ENCODE measurements at places on chromosomes 3 and 15.

DNA sequence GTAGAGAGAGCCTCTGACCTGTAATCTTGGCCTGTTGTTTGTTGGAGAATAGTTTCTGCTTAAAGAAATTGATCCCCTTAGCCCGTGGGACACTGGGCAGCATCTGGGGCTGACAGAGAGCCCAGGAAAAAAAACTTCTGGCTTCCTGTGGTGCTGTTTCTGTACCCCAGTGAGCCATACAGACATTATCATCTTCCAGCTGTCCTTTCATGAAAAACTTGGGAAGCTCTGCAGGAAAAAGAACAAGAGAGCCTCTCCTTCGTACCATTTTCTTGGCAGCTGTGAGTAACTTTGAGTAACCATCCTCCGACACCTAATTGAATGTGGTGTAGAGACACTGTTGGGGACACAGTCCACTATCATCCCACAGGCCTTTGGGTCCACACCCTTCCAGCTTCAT, 333.0 kb downstream of the SHQ1 start:
- no peak for DNase-seq

DNA sequence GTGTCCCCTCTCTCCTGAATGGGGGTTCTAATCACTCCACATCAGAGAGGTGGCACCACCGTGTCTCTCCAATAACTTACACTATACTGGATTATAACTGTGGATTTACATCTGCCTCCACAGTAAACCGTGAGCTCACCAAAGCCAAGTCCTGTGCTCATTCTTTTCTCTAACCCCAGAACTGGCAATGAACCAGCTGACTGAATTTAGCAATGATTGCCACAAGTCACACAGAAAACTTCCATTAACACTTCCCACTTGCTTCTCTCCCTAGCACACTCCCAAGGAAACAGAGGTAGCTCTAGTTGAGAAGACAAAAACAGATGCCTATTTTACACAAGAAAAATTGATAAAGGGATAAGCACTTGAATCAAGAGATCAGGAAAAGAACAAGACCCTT, 361.3 kb downstream of the ULK4 start:
- DNase-seq: no peak

DNA sequence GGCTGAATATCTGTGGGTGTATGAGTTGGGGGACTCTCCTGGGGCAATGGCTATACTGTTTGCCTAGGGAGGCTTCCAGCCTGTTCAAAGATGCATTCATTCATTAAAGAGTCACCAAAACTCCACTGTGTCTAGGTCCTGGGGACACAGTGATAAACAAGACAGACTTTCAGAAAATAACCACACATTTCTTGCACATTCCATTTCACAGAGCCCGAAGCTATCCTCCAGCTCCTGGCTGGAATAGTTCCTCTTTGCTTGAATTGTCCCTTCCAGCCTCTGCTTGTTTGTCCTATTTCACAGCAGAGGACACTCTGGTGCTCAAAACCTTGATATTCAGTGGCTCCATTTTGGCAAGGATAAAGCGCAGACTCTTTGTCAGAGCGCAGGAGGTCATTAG, 61.7 kb upstream of the ITGA11 start:
- no peak for DNase-seq

GRCh38 chr3:127663151-127663550, 9.6 kb upstream of the ABTB1 start:
- DNase-seq: no peak

GRCh38 chr15:38699633-38700230, 135.1 kb upstream of the RASGRP1 start:
- DNase-seq: peak; percentile 7

- DNase-seq: no peak
These were observed 4.2 kb upstream of the TRAT1 start for GRCh38 chr3:108818404-108818803.

GRCh38 chr3:177571271-177571943, 374.1 kb upstream of the TBL1XR1 start:
- no peak for DNase-seq

DNA sequence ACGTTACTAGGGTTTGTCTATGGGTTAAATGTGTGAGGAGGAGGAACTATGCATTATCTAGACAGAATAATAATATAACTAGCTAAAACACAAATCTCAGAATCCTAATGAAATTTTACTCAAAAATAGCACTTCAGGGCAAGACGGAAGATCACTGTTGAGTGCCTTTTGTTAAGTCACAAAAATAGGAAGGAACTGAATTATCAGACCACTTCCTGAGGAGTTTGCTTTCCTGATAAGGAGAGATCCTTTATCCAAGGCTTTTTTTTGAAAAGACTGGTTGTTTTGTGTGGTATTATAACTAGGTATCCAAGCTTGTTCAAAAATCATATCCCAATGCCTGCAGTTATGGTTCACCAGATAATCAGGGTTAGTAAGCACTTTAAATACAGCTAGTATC, 34.6 kb downstream of the NR2E3 start:
- no peak for DNase-seq

- DNase-seq: no peak
These were observed 285.1 kb upstream of the CCDC54 start for GRCh38 chr3:107092121-107092520.

- DNase-seq: no peak
These were observed 2.4 kb downstream of the ANKRD63 start for GRCh38 chr15:40280260-40281056.

DNA sequence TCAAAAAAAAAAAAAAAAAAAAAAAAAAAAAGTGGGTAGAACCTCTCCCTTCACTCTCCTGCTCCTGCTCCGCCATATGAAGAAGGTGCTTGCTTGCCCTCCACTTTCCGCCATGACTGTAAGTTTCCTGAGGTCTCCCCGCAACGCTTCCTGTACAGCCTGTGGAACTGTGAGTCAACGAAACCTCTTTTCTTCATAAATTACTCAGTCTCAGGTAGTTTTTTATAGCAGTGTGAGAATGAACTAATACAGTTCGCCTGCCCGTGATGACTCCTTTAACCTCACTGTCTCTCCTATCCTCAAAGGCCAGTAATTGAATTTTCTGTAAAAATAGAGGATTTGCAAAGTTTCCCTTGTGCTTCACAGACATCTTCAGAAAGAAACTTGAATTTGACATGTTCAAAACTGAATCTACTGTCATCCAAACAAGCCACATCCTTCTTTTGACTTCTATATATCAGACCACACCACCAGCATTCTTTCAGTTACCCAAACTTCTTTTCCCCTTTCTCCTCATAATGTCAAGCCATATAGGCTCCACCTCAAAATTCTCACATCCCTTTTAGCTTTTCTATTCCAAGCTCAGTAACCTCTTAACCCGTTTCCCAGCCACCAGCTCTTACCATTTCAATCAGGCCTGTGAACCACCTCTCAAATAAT, 44.3 kb downstream of the P2RY1 start:
- no peak for DNase-seq

DNA sequence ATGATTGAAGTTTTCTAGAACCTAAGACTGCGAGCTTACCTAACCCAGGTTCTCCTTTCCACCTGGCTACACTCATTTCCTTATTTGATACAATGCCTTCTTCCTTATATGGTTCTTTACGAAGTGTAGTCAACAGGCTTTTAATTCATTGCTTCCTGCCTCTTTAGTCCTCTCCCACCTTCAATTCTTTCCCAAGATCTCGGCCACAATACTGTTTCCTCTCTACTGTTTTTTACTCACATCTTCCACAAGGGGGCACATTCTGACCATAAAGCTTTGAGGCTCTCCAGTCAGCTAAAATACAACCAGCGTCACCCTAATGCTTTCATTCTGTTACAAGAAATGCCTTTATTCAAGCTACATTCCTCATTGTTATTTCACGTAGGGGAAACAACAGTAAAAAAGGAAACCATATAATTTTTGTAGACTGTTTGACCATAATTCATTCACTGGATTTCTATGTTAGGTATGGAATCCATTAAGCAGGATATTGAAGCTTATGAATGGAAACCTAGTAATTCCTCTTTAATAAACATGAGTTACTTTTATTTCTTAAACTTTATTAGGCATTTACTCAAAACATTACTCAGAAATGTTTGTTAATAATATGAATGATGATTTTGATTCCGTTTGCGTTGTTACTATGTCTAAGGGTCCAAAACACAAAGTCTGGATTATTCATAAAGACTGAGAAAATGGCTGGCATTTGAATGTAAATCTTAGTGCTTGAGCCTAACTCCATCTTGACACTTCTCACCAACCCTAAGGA, 29.5 kb upstream of the VEPH1 start:
- DNase-seq: peak; percentile 13

GRCh38 chr15:70519004-70519365, 244.4 kb downstream of the UACA start:
- no peak for DNase-seq

DNA sequence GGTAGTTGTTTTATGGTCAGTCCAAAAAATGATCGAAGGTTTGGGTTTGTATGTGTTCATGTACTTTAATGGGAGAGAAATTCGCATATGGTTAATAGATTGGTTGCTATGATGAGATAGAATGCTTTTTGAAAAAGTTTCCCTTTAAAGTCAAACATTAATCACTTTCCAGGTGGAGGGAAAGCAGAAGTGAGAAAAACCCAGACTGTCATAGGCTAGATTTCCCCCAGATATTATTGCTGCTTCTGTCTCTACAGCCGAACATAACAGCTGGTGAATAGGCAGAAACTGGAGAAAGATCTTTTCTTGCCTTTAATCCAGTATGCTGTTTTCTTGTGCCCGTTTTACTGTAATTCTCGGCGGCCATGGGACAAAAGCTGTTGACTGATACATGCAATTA, 287.6 kb downstream of the SOX2 start:
- DNase-seq: no peak

GRCh38 chr3:54647721-54648120, 280.1 kb downstream of the LRTM1 start:
- no peak for DNase-seq

Measured in NCI-H187 (cell line).